ENCODE measurements at places on chromosomes 16 and 17.
A peak's percentile ranks its signal among the peaks of the same experiment; 100 is the strongest.

- no peak for DNase-seq
Measured at GRCh38 chr17:79808763-79809529, 12.1 kb upstream of the CBX8 start.

GRCh38 chr16:86733546-86734254 is 155.4 kb downstream of the FOXL1 start:
- DNase-seq: no peak

GRCh38 chr17:40548982-40549685 is 16.1 kb downstream of the CCR7 start:
- no peak for DNase-seq

DNA sequence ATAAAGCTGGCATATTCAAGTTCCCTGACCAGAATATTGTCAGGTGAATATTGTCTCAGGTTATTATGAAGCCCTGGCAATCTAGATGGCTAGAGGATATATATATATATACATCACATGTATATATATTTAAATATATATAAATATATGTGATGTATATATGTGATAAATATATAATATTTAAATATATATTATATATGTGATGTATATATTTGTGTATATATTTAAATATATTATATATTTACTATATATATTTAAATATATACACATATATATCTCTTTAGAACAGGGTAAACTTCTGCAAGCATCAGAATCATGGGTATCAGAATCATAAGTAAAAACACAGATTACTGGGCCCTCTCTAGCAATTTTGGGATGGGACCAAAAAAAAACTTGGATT is 112.6 kb downstream of the CDH8 start:
- no peak for DNase-seq

GRCh38 chr17:39981207-39981741 is 667 bp downstream of the PSMD3 start:
- DNase-seq: no peak

DNA sequence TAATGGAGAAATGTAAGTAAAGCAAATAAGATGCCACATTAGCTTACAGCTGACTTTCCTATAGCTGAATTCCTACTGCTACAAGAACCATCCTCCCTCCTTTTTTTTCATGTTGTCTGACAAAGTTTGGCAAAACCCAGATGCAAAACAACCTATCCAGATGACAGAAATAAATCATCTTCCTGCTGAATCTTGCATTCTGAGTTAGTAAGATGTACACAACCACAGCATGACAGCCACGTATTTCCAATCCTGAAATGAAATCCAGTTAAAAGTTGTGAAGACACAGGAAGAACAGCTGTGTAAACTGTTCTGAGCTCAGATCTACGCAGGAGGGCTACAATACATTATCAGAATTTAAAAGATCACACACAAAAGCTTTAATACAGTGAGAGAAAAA is 5.1 kb upstream of the DHX33 start:
- DNase-seq: no peak

DNA sequence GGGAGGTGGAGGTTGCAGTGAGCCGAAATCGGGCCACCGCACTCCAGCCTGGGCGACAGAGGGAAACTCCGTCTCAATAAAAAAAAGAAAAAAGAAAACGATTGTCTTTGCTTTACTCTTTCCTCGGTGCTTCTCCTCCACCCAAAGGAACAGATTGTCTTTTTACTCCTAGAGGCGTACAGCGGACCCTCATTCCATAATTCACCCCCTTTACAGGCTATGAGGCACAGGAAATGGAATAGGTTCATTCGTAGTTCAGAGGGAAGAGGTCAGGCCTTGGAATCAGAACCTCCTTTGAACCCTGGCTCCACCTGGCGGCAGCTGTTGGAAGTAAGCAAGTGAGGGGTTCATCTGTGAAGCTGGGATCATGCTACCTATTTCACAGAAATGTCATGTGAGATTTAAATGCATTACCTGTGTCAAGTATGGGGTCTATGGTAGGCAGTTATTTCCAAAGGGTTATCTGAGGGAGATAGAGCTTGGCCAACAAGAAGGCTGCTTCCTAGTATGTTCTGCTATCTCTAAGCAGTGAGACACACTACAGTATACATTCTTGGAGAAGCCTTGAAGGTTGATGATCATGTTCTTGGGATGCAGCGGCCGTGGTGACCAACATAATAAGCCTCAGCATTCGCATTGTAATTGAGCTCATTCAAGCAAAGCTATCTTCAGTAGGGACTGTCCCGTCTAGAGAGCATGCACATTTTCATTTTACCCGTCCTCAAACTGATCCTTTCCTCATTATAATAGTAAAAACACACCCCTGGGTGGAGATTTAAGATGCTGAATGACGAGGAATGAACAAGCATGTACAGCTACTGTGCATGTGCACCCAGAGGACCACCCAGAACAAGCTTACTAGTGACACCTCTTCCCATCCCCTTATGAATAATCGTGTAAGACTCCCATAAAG is 18.7 kb upstream of the ZNF689 start:
- peak; percentile 78 for DNase-seq

- no peak for DNase-seq
Measured at GRCh38 chr17:2905696-2906501, 109.7 kb downstream of the RAP1GAP2 start.

DNA sequence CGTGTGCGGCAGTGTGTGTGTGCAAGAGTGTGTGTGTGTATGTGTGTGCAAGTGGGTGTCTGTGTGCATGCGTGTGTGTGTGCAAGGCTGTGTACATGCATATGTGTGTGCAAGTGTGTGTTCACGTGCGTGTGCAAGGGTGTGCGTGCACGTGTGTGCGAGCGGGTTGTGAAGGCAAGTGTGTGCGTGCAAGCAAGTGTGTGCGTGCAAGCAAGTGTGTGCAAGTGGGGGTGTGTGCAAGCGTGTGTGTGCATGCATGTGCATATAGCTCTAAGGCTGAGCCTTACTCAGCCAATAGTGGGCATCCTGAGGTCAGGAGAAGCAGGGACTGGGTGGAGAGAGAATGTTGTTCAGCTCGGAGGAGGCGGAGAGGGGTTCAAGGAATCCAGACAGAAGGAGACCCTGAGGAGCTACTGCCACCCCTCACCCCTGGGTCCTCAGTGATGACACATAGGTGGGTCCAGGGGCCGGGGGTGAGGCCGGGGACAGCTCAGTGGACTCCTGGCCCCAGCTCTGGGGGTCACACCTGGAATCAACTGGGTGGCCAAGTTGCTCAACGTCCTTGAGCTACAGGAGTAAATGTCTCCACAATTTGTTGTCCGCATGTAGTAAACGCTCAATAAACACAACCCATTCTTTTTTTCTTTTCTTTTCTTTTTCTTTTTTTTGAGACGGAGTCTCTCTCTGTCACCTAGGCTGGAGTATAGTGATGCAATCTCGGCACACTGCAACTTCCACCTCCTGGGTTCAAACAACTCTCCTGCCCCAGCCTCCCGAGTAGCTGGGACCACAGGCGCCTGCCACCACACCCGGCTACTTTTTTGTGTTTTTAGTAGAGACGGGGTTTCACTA is 1.8 kb downstream of the PRR29 start:
- DNase-seq: no peak

DNA sequence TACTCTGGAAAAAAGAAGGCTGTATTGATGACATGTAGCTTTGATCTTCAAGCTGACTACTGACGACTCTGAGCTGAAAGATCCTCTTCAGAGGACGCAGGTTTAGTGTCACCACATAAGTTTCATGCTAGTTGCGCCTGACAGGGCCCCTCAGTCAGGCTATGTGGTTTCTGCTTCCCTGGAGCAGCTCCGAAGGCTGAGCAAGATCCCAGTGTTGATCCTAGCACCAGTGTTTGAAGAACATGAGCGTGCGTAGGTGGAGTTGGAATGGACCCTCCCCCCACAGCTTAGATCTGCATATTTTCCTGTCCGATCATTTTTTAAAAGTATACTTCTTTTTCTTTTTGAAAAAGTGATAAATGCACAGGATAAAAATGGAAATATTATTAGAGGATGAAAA is 17.3 kb downstream of the BANP start:
- DNase-seq: no peak

DNA sequence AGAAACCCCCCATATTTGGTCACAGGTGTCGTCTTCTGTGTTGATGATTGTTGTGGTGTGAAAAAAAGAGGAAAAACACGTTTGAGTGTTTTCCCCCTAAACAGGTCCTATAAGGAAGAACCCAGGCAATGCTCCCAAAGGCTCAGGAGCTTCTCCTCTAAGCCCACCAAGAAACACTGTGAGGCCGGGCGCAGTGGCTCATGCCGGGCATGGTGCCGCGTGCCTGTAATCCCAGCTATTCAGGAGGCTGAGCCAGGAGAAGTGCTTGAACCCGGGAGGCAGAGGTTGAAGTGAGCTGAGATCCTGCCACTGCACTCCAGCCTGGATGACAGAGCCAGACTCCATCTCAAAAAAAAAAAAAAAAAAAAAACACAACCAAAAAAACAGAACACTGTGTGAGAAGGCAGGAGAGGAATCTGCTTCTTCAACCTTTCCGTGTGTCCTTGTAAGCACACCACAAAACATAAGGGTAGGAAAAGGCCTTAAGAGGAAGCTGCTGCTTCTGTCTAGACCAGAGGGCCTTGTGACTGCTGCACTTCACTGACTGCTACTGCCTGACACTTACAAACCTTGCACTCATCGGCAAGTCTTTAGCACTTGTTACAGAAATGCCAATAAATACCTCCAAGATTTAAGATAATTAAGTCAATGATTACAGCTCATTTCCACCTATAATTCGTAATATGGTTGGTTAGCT is 9.3 kb downstream of the JPT1 start:
- DNase-seq: no peak

- no peak for DNase-seq
Measured at GRCh38 chr16:12576878-12577277, 226.8 kb downstream of the CPPED1 start.

GRCh38 chr17:8900626-8901585 is 33.4 kb upstream of the PIK3R6 start:
- DNase-seq: no peak

- DNase-seq: no peak
Measured at GRCh38 chr17:78329263-78330059, 30.4 kb downstream of the SOCS3 start.

GRCh38 chr17:76196675-76197074 is 43.6 kb downstream of the RNF157 start:
- DNase-seq: no peak

DNA sequence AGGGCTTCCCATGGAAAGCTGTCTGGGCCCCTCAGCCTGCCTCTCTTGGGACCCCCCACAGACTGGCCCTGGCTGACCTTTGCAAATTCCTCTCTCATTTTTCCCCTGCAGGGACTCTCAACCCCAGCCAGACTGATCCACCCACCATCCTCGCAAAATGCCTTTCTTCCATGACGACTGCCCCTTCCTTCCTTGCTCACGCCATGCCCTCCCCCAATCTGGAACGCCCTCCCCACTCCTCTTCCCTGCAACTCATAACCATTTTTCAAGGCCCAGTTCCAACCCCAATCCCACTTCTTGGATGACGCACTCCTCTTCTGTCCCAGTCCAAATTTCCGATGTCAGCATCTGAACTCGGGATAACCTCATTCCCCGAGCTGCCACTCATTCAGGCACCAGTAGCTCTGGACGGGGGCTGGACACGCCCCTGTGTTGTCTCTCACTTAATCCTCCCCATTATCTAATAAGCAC is 1.3 kb upstream of the DNAI2 start:
- DNase-seq: no peak

- DNase-seq: no peak
Measured at GRCh38 chr17:64354396-64354795, 36.3 kb downstream of the PECAM1 start.

DNA sequence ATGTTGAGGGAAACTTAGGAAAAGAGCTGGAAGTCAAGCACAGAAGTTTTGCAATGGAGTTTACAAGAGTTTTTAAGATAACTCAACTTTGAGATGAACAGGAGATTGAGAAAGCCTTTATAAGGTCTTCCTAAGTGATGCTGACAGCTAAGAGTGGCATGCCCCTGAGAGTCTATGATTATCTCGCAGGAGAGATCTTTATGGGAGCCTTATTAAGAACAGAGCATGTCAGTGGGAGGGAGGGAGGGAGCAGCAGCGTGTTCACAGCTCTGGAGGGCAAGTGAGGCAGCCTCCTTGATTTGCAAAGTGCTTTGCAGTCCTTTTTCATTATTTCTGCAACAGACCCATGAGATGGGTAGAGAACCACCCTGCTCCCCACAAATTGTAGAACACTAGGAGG is 30.7 kb downstream of the GNAO1 start:
- no peak for DNase-seq

Measured in stimulated activated CD8-positive, alpha-beta memory T cell treated with anti-CD3 and anti-CD28 coated beads, Interleukin-4, amount 100 ng/mL, for 1 hour (primary cell).